ENCODE measurements at places on chromosomes 3 and 15.

DNA sequence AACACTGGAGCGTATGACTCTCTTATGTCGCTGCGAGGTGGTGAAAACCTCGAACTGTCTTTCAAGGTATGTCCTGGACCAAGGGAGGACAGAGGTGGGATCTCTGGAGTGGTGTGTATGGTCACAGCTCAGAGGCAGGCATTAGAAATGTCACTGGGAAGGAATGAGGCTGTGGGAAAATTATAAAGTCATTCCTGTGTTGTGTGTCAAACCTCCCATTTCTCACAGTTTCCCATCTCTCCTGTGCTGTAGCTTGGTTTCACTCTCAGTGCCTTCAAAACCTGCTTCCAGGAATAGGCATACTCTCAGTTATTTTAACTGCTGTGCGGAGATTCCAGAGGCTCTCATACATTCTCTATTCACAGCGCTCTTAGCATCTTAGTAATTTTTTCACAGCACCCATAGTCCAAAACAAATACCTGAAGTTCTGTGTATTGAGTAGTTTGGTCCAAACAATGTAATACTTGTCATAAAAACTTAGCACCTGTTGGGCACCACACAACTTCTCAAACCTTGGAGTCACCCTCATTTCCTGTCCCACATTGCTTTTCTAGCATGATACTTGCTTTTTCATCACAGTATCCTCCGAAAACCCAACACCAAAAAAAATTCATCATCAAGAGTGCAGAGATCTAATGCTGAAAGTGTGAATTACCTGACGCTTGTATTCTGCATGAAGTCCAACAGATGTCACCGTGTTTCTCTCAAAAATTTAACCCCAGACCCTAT is 36.9 kb downstream of the GALNT15 start:
- DNase-seq = no peak

- DNase-seq = no peak
Measured at GRCh38 chr15:99177679-99178078, 71.7 kb downstream of the TTC23 start.

DNA sequence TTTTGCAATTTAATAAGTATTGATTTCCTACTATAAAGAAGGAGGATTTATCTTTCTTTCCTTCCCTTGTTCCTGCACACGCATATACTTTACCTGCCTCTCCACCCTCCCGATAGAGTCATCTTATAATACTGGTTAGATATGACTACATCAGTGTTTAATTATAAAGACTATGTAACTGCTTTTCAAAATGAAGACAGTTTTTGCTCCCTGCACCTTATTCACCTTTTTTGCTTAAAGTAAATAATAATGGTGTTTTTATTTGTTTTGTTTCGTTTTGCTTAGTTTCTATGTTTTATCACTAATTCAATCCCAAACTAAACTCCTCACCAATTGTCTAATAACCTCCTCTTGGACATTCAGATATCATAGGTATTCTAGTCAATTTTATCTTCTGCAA is 101.9 kb upstream of the RORA start:
- DNase-seq = no peak

DNA sequence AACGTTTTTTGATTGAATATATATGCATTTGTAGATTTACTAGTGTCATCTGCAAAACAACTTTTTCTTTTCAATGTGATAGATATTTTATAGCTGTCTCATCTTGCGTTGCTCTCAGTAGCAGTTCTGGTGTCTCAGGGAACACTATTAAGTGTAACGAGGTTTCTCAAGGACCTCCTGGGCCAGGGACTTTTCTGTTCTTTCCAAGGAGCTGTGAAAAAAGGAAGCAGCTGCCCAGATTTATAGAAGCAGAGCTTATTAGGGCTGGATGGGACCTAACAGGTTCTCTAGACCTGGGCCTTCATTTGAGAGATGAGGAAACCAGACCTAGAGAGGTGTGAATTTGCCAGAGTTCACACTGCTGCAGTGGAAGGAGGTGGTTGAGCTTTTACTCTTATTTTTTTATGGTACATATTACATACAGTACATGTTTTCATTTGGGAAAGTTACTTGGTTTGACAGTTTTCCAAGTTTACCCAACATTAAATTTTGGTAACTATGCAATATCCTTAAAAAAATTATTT is 16.1 kb downstream of the MAP2K1 start:
- no peak for DNase-seq

GRCh38 chr15:97654481-97655076 is 305.9 kb upstream of the ARRDC4 start:
- no peak for DNase-seq

DNA sequence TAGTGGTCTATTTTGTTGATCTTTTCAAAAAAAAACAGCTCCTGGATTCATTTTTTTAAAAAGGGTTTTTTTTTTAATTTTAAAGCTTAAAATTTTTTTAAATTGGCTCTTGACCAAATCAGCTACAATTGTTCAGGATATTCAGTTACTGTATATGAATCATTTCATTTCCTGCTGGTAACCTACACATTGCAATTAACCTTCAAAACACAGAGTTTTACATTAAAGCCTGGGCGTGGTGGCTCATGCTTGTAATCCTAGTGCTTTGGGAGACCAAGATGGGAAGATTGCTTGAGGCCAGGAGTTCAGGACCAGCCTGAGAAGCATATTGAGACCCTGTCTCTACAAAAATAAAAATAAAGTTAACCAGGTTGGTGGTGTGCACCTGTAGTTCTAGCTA is 163.4 kb downstream of the ALDH1A2 start:
- no peak for DNase-seq

DNA sequence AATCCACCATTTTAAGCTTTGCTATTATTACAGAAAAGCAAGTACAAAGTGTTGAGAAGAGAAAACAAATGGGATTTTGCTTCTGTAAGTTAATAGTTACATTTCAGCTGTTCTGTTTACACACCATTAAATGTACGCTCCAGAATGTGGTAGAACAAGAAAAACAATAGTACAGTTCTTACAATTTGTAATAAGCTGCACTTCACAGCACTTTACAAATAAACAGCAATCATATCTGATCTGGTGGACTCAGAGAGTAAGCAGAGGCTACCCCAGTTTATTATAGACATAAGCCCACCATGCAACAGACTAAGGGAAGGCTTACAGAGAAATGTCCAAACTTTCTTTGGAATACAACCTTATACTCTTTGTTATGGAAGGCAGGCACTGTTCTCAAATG is 126.4 kb downstream of the OXSM start:
- no peak for DNase-seq

DNA sequence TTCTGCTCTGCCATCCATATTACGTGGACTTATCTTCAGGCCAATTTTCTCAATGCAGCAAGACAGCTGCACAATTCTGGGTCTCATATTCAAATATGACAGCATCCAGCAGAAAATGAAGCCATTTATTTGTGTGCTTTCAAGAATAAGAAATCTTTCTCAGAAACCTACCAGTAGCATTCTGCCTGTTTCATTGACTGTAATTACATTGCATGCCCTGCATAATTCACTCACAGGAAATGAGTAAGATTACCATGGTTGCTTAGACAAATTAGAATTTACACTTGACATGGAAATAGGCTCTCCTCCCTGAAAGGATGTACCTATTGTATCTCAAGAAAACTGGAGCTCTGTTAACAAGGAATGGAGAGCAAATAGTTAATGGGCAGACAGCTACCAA is 346.6 kb upstream of the DCBLD2 start:
- no peak for DNase-seq

- no peak for DNase-seq
Measured at GRCh38 chr15:60326824-60327654, 70.7 kb downstream of the ANXA2 start.

GRCh38 chr15:85071061-85071460 is 89.4 kb downstream of the PDE8A start:
- DNase-seq = no peak

DNA sequence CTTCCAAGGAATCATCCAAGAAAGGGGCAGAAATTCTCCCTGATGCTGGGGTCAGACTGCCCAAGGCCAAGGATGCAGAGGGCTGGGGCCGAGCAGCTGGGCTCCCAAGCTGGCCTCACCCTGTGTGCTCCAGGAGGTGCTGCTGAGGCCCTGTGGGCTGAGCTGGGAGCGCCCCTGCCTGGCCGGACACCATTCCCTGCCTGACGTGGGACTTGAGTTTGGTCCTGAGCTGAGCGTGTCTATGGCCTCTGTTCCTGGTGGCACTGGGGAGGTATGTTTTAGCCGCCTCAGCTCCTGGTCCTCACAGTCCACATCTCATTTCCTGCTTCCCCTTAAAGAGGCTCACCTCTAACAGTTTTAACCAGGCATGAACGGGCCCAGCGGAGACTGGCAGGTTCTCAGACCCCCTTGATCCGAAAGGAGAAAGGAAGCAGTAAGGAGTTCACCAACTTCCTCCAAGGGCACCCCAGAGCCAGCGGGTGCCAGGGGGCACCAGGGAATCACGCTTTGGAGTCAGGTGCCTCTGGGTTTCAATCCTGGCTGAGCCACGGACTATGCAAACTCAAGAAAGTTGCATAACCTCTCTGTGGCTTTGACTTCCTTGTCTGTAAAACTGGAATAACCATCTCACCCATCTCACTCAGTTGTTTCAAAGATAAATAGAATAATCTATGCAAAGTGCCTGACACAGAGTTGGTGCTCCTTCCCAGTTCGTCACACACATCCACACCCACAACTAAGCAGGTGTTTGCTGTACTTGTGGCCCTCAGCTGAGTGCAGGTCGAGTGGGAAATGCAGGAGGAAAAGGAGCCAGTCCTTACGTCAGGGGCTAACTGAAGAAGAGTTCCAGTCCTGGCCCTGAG is 48.6 kb downstream of the SLC12A8 start:
- DNase-seq = no peak

- DNase-seq = no peak
Measured at GRCh38 chr3:177203689-177204395, 6.6 kb upstream of the TBL1XR1 start.

DNA sequence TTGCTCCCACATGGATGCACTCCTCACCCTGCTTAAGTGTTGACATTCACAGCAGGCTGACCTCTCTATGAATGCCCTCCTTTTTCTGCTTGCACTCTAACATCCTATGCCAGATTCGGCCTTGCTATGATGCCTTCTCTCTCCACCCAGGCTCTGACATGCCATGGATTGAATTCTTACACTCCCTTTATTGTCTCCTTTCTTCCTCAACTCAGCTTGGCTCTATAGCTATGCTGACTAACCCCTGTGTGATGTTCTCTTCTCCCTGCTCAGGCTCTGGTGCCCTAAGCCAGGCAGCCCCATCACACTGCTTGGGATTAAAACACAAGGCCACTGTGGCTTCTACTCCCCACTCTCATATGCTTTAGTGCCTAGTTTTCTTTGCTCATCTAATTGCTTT is 563.7 kb downstream of the NSUN3 start:
- DNase-seq = no peak

- DNase-seq = no peak
Measured at GRCh38 chr15:51842852-51843737, 13.6 kb downstream of the TMOD3 start.

Measured in stimulated activated CD8-positive, alpha-beta memory T cell treated with anti-CD3 and anti-CD28 coated beads, Interleukin-4, amount 100 ng/mL, for 4 hours (primary cell).